GM10248 (cell line): ENCODE measurements at places on chromosomes 1 and 21.

- no peak for DNase-seq
Observed at GRCh38 chr21:17783003-17783402, 36.2 kb downstream of the C21orf91 start.

DNA sequence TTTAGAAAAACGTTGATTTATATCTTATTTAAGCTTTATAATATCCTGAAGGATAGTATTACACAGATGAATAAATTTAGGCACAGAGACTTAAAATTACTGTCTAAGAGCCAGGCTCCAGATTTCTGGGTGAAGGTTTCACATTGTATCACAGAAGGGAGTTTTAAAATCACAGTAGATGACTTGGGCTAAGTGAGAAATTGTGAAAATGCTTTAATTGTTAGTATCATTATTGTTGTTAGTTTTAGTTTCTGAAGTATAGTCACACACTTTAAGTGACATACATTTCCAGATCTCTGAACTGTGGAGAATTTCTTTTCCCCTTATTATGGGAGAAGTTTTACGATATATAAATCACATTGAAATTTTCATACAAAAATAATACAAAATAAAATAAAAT is 83.5 kb downstream of the NDUFS5 start:
- no peak for DNase-seq

DNA sequence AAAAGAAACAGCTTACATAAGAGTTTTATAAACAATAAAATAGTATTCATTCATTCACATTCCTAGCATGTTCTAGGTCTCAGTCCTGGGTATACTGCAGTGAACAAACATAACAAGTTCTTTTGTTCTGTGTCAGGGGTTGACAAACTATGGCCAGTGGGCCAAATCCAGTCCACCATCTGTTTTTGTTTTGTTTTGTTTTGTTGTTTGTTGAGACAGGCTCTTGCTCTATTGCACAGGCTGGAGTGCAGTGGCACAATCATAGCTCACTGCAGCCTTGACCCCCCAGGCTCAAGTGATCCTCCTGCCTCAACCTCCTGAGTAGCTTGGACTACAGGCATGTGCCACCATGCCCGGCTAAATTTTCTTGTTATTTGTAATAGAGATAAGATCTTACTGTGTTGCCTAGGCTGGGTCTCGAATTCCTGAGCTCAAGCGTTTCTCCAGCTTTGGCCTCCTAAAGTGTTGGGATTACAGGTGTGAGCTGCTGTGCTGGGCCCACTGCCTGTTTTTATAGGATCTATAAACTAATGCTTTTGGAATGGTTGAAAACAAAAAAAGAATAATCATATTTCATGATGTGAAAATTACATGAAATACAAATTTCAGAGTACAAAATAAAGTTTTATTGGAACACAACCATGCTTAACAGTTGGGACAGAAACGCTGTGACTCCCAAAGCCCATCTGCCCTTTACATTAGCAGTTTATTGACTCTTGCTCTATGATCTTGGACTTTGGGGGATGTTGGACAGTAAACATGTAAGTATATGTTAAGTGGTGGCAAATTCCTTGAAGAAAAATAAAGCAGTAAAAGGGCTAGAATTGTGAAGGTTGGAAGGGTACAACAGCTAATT is 17.9 kb downstream of the CAPZA1 start:
- DNase-seq = no peak

GRCh38 chr1:204278958-204279357 is 65.2 kb upstream of the GOLT1A start:
- no peak for DNase-seq

DNA sequence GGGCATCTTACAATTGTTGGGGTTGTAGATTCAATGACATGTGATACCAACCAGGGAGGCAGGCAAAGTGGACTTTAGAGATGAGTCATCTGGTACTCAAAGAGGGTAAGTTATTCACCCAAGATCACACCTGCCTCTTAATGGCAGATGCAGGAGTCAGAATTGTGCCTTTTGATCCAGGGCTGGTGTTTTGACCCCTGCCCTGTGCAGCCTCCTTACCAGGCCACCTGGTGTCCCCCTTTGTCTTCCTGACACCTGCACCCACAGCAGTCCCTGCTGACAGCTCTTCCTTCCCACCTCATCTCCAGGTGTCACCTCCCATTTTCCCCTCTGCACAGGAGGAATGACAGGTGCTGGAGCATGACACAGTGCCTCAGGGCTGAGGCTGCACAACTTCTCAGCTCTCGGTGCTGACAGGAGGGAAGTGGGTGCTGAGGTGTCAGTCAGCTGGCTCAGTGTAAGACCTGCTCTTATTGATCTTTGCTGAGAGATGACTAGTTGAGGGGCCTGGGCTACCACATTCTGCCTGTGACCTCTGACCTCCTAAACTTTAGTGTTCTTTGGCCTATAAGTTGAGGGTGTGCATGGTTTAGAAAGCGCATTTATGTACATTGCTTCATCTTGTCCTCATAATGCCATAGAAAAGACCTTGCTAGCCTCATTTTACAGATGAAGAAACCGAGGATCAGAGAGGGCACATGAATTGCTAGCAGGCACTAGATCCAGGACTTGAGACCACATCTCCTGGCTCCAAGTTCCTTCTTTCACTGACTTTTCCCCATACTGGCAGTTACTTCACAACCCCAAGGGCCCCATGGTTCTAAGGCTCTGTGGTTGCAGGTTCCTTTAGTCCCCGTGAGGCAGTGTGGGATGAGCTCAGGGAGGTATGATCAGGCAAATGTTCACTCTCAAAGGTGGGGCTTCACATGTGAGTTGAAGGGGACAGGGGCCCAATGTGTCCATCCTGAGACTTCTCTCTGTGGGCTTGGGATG is 31.3 kb downstream of the CACNA1E start:
- peak; percentile 26 for DNase-seq

- DNase-seq = no peak
Observed at GRCh38 chr21:34619841-34620665, 5.1 kb upstream of the RCAN1 start.

DNA sequence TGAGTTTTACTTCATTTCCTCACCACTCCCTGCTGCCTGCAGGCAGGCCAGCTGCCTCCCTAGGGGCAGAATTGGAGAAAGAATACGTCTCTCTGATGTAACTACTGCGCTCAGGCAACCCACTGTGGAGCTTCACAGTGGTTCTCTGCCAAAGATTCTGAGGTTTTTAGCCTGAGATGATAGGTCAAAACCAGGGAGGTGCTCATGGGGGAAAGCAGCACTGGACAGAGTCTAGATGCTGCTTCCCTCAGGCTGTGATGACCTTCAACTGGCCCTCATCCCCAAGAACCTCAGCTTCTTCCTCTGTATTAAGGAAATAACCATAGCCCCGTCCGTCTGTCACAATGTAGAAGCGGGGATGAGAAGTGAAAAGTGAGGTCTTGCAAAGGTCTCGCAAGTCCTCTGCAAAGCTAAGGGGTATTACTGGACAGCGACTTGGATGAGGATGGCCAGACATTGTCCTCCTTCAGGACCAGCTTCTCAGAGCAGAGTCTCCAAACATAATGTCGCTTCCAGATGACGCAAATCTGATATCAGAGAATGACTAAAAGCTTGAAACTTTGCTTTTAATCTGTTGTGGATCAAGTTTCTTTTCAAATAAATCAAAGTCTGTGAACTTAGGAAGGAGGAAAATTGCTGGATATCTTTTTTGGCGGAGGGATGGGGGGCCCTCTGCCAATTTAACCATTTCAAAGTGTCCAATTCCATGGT is 65.9 kb upstream of the ATP5PO start:
- DNase-seq = no peak

DNA sequence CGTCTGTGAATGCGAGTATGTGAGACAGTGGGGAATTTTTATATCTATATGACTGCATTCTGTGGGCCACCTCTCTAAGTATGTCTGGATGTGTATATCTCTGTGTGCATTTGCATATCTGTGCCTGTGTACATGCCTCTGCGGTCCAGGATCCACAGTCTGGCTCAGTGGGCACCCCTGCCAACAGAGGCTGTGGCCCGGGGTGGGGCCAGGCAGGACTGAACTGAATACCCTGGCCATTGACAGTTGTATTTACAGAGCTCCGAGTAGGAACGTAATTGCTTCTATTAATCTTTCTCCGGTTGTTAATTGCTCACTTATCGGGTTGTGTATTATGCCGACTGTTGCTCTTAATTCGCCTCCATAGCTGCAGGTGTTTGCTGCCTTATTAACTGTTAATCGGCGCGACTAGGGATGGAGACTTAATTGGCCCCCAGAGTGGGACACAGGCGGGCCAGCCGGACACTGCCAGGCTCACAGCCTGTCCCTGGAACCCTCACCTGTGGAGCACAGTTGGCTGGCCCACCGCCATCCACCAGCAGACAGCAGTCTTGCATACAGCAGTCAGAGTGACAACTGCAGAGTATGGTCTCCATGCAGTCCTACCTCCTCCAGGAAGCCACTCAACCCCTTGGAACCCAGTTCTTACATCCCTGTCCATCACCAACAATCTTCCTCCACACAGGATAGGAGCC is 22.4 kb upstream of the ADGRB2 start:
- no peak for DNase-seq

GRCh38 chr1:117613249-117613968 is 7.6 kb downstream of the TENT5C start:
- no peak for DNase-seq

DNA sequence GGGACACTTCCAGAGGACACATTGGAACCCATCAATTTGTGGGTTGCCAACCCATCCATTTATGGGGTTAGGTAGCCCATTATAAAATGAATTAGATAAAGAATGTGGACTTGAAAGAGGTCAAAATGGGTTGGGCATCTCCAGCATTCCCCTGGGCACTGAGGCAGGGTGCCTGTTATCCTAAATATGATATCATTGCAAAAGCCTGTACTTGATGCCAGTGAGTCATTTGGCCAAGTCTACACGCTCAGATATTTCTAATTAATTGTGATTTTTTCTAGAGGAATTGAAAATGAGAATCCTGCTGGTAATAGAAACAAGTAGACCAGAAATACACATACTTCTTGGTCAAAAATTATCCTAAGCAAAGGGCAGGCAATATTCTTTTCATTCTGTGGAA is 21.9 kb upstream of the NBL1 start:
- DNase-seq = no peak

GRCh38 chr1:2544875-2545640 is 11.1 kb upstream of the TNFRSF14 start:
- no peak for DNase-seq

GRCh38 chr1:31432592-31433395 is 19.8 kb downstream of the SERINC2 start:
- no peak for DNase-seq

DNA sequence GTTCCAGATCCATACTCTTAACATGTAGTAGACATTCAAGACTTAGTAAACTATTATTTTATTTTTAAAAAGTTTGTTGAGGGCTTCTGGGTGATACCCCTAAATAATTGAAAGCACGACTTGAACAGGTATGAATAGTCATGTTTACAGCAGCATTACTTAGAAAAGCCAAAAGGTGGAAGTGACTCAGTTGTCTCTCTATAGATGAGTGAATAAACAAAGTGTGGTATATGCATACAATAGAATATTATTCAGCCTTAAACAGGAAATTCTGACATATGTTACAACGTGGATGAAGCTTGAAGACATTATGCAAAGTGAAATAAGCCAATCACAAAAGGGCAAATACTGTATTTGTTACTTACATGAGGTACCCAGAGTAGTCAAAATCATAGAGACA is 26.5 kb downstream of the TSNAX start:
- no peak for DNase-seq

- DNase-seq = no peak
Observed at GRCh38 chr1:31084782-31085569, 19.5 kb upstream of the PUM1 start.

DNA sequence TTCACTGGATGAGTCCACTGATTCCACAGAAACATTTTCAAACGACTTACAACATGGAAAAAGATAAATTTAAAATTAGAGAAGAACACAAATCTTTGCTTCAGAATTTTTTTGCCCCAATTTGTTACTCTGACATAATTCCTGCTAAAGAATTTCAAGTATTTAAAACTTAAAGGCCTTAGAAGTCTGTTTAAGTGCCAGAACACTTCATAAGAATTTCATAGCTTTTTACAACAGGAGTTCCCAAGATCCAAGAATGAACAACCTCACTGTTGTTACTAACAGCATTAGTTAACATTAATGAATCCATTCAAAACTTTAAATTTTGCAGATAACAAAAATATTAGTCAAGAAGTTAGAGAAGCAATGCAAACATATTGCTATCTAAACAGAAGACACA is 31.7 kb downstream of the ARHGAP29 start:
- DNase-seq = no peak

- peak; percentile 33 for DNase-seq
Observed at GRCh38 chr1:15885701-15886610, 38.4 kb downstream of the SPEN start.

DNA sequence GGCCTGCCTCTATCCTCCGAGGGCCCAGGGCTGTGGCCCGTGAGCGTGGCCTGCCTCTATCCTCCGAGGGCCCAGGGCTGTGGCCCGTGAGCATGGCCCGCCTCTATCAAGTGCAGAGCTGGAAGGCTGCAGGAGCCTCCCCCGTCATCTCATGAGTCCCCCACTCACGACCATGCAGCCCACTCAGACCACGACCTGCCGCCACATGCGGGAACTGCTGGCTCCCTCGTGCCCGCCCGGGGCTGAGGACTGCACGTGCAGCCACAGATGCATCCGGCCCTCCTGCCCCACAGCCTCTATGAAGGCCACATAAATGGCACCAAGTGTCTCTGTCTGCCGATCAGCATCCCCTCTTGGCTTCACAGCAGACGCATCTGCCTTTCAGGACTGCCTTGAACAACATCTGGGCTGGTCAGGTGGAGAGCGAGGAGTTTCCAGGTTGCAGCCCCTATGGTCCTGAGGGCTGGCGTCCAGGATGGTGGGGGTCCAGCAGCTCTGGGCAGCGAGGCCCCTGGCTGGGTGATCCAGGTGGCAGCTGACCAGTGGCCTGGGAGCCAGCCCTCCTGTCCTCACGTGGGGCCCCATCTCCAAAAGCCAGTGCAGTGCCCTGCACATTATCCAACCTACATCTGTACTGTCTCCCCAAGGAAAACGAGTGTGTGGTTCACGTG is 103.3 kb downstream of the PDE9A start:
- DNase-seq = no peak

DNA sequence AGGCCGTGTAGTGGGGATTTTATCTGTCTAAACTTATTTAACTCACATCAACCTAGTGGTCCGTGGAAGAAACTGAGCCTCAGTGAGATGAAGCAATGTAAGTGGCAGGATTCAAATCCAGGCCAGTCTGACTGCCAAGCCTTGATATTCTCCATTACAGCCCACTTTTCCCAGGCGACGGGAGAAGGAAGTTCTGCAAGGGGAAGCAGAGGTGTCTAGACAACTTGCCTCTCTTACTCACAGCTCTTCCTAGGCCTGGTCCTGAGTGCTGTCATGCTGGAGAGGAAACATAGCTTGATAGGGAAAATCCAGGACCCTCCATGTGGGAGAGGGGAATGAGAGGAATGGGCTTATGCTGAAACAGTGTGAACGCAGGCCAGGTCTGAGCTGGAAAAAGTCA is 9.1 kb downstream of the CTSE start:
- no peak for DNase-seq

- peak; percentile 39 for DNase-seq
Observed at GRCh38 chr1:87592156-87592555, 263.5 kb downstream of the LMO4 start.
